ENCODE measurements at places on chromosomes 6 and 20. TPM values are rescaled to one million over a fixed set of nuclear protein-coding genes. Genes with fewer than 3 reads are reported as not detected.

OR2B6 gene
- total RNA-seq: not detected

CST4 gene
- not detected for total RNA-seq

SSTR4 gene
- total RNA-seq: not detected

PLAGL1 gene
- 4.8 TPM for total RNA-seq

BPIFB2 gene
- total RNA-seq: not detected

SLC25A27 gene
- total RNA-seq: 0.23 TPM

OLIG3 gene
- total RNA-seq: not detected

TAAR8 gene
- total RNA-seq: not detected

EPM2A gene
- 10.6 TPM for total RNA-seq

RAMACL gene
- total RNA-seq: 0.85 TPM

- H3K36me3 ChIP-seq: no peaks in the 10 kb centered on the region
- no peaks in the 10 kb centered on the region for H3K4me1 ChIP-seq
- peaks cover 34% of the 10 kb centered on the region for H3K27me3 ChIP-seq
- peak within 1 kb of the TSS; percentile 26 for H3K4me3 ChIP-seq
Observed at GRCh38 chr6:88165844-88166492, at the start of gene CNR1. Gene CNR1, minus strand, starts transcription at chr6:88166347. Its CDS starts 21,073 bp downstream, at chr6:88145274.

DNA sequence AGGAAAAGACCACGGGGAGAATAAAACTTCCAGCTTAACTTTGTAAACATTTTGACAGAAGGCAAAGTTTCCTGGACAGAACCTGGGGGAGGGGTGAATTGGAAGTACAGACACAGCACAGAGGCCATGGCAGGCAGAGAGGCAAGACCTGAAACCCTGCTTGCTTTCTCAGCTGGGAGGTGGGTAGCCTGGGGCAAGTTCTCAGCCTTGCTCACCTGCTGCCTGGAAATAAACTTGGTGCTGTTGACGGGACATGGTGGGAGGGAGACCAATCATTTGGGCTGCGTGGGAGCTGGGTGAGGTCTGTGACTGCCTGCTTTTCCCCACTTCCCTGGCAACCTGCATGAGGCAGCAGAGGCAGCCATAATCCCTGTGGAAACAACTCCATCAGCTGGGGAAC lies 221.3 kb downstream of the MOXD1 start:
- no peak for DNase-seq
- H3K4me3 ChIP-seq: no peak overlapping the region
- no peak overlapping the region for H3K27ac ChIP-seq

DNA sequence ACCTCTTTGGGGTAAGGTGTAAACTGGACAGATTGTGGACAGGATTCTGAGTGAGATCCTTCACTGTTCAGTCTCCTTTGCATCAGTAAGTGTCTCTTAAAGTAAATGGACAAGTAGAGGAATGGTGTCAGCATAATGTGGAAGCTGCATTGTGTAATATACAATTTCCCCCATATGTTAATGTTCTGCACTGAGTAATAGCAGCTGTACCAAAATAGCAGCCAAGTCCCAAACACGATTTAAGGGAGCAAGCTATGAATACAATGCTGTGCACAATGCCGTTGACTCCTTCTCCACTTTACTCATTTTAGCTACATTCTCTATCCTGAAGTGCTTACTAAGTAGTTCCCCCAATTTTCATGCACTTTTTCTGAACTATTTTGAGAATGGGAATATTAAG lies 21.1 kb upstream of the TRIM26 start:
- peaks cover 3% of the 10 kb centered on the region for H3K27me3 ChIP-seq
- no peak overlapping the region for H3K27ac ChIP-seq
- H3K4me3 ChIP-seq: no peak overlapping the region
- no peaks in the 10 kb centered on the region for H3K4me1 ChIP-seq
- no peaks in the 10 kb centered on the region for H3K36me3 ChIP-seq
- DNase-seq: no peak

GRCh38 chr20:36060676-36061075 lies 92.3 kb downstream of the CNBD2 start:
- H3K4me1 ChIP-seq: peaks cover 15% of the 10 kb centered on the region
- DNase-seq: no peak
- peaks cover 14% of the 10 kb centered on the region for H3K27me3 ChIP-seq
- H3K36me3 ChIP-seq: no peaks in the 10 kb centered on the region
- H3K27ac ChIP-seq: no peak overlapping the region

GRCh38 chr6:16711546-16712254 lies 49.6 kb downstream of the ATXN1 start:
- DNase-seq: peak; percentile 13
- H3K4me1 ChIP-seq: no peaks in the 10 kb centered on the region
- no peaks in the 10 kb centered on the region for H3K27me3 ChIP-seq
- H3K36me3 ChIP-seq: no peaks in the 10 kb centered on the region

DNA sequence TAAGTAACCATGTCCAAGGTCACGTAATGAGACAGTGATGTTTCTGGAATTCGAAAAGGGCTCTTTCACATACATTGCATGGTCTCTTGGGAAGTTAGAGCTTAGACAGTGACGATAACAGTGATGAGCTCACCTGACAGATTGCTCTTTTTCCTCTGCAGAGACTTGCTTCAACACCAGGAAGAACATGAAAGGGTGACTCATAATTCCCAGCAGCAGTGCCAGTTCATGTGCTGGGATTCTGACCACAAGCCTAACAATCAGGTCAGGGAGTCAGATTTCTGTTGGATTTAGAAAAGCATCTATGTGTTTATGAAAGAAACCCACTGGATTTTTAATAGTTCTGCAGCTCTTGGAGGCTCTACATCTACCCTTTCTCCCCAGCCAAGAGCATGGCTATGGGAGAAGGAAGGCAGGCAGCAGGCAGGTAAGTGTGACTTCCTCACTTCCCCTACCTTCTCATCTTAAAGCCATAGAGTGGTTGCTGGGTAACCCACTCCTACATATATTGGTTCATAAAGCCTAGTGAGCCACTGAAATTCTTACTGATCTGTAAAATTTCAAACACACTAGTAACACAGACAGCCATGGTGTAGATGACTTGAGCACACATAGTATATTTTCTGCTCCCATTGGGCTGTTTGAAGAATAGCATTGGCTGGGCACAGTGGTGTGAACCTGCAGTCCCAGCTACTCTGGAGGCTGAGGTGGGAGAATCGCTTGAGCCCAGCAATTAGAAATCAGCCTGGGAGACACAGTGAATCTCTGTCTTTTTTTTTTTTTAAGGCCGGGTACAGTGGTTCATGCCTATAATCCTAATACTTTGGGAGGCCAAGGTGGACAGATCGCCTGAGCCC lies 44.4 kb upstream of the LOC128125822 start:
- no peak for DNase-seq
- no peak overlapping the region for H3K4me3 ChIP-seq
- H3K27me3 ChIP-seq: peaks cover 4% of the 10 kb centered on the region
- no peaks in the 10 kb centered on the region for H3K4me1 ChIP-seq
- H3K36me3 ChIP-seq: no peaks in the 10 kb centered on the region
- no peak overlapping the region for H3K27ac ChIP-seq

GRCh38 chr6:119328892-119329793 lies 20.4 kb downstream of the MAN1A1 start:
- H3K27me3 ChIP-seq: no peaks in the 10 kb centered on the region
- H3K27ac ChIP-seq: no peak overlapping the region
- no peak overlapping the region for H3K4me3 ChIP-seq
- peaks cover 3% of the 10 kb centered on the region for H3K4me1 ChIP-seq
- DNase-seq: no peak

- DNase-seq: no peak
- H3K4me3 ChIP-seq: no peak overlapping the region
- no peaks in the 10 kb centered on the region for H3K36me3 ChIP-seq
- peaks cover 3% of the 10 kb centered on the region for H3K4me1 ChIP-seq
- H3K27ac ChIP-seq: no peak overlapping the region
Observed at GRCh38 chr6:29516108-29516507, 28.4 kb upstream of the MAS1L start.

- H3K27ac ChIP-seq: no peak overlapping the region
- DNase-seq: no peak
- H3K27me3 ChIP-seq: peaks cover 88% of the 10 kb centered on the region
- no peaks in the 10 kb centered on the region for H3K36me3 ChIP-seq
- H3K4me1 ChIP-seq: no peaks in the 10 kb centered on the region
Observed at GRCh38 chr20:62557462-62557861, 81.7 kb upstream of the GATA5 start.

GRCh38 chr20:45487231-45487635 lies 17.7 kb downstream of the WFDC2 start:
- no peaks in the 10 kb centered on the region for H3K4me1 ChIP-seq
- H3K27ac ChIP-seq: no peak overlapping the region
- no peaks in the 10 kb centered on the region for H3K36me3 ChIP-seq
- no peak for DNase-seq

- no peaks in the 10 kb centered on the region for H3K4me1 ChIP-seq
- no peak for DNase-seq
- H3K27me3 ChIP-seq: peaks cover 6% of the 10 kb centered on the region
- H3K36me3 ChIP-seq: no peaks in the 10 kb centered on the region
Observed at GRCh38 chr20:46113113-46113470, 5.0 kb upstream of the CD40 start.

- H3K27me3 ChIP-seq: no peaks in the 10 kb centered on the region
- H3K36me3 ChIP-seq: peaks cover 88% of the 10 kb centered on the region
- no peak overlapping the region for H3K4me3 ChIP-seq
- H3K27ac ChIP-seq: no peak overlapping the region
- no peak for DNase-seq
Observed at GRCh38 chr20:35510951-35511735, 18.3 kb downstream of the C20orf173 start.

DNA sequence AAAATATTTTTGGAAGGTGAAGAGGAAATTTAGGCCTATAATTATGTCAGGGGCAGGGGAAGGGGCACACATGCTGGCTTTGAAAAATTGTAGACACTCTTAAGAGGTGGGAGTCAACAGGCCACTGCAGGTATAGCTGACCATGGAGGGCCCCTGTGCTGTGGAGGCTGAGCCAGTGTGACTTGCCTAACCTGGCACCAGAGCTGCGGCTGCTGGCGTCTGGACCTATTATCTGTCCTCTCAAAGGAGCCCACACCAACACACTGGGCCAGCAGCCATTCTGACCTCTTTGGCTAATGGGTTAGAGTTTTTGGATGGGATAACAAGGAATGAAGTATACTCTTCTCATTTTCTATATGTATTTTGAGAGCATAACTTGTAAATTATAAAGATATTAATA lies 4.5 kb downstream of the GID8 start:
- H3K4me1 ChIP-seq: peaks cover 5% of the 10 kb centered on the region
- H3K36me3 ChIP-seq: peaks cover 66% of the 10 kb centered on the region
- no peaks in the 10 kb centered on the region for H3K27me3 ChIP-seq
- H3K4me3 ChIP-seq: no peak overlapping the region
- no peak for DNase-seq
- no peak overlapping the region for H3K27ac ChIP-seq

DNA sequence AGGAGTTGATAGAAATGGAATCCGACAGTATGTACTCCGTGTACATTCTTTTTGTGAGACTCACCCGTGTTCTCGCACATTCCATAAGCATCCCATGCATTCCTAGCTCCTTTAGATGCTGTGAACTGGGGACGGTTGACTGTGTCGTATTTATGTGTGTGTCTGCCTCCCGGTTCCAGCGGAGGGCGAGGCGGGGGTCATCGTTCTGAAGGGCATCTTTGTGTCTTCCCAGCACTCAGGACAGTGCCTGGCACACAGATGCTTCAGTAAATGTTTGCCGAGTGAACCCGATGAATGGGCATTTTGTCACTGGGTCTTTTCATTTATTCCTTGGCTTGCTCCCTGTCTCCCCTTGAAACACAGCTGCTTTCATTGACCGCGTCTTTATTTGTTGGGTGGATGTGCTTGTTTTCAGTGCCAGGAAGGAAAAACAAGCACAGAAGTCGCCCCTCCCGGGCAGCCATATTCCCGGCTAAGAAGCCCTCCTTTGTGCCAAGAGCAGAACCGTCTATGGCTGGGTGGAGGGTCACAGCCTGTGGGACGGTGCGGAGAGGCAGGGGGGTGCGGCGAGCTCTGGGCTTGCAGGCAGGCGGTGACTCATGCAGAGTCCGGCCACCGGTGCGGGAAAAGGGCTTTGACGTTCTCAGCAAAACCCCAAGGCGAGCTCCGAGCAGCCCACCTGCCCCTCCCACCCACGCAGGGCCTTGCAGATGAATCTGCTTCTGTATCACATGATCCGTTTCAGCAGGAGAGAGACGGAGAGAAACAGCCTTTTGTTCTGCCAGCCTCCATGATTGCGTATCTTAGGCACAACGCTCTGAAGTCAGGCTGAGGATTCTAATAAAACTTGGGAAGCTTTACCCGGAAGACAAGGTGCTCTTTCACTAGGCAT lies 11.2 kb upstream of the PSMG4 start:
- H3K36me3 ChIP-seq: no peaks in the 10 kb centered on the region
- H3K27ac ChIP-seq: no peak overlapping the region
- peaks cover 9% of the 10 kb centered on the region for H3K4me1 ChIP-seq

DNA sequence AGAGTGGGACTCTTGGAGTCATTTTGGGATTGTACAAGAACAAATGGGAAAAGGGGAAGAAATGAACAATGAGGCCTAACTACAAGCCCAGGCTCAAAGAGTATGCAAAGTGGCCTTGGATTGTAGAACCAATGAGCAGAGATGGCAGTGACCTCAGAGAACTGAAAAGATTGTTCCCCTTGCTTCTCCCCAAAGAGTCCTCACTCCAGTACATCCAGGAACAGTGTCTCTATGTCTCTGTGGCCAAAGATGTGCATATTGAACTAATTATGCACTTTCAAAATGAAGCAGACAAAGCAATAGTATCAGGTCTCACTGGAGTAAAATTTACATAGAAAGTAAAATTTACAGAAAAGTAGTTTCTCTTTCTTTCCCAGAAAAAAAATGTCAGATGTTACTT lies 81.0 kb downstream of the SMLR1 start:
- no peak overlapping the region for H3K27ac ChIP-seq
- no peak overlapping the region for H3K4me3 ChIP-seq
- no peaks in the 10 kb centered on the region for H3K27me3 ChIP-seq

DNA sequence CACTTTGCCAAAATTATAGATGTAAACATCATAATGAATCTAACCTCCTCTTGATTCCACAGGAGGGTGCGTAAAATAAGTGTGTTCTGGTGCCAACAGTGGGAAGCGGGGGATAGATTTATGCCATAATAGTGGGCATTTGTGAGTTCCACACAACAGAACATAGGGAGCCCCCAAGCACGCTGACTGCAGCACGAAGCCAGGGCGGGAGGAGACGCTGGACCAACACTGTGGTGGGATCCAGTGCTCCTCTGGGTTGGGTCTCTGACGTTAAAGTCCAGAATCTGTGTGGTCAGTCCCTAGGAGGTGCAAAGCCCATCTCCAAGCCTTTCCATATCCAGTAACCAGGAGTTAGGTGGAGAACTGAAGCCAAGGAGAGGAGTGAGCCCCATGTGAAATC lies 1.8 kb upstream of the TTLL2 start:
- DNase-seq: no peak
- H3K4me1 ChIP-seq: no peaks in the 10 kb centered on the region
- no peak overlapping the region for H3K27ac ChIP-seq
- H3K36me3 ChIP-seq: no peaks in the 10 kb centered on the region
- peaks cover 11% of the 10 kb centered on the region for H3K27me3 ChIP-seq
